Inflammatory macrophage (primary cell): ENCODE measurements at places on chromosomes 7 and 10.

DNA sequence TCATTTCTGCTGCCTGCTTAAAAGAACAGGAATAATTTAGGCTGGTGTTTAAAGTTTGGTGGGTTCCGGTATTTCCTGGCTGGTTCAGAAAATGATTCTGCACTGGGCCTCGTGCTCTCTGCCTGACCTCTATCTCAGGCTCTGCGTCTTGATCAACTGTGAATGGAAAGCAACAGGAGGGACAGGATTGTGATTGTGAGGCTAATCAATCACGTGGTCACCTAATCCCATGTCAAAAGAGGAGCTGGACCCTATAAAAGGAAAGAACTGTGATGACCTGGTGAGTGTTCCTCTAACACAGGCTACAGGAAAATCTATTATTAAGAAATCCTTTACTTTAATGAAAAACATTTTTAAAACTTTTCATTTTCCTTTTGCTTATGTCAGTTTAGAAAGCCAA lies at the start of gene DHX32:
TSS of gene DHX32 (minus strand) at position 101 of the 400 bp plus-strand sequence. CDS start 468 bp downstream, outside the sequence.
- DNase-seq, result no peak

- no peak for DNase-seq
Measured at GRCh38 chr7:69438584-69439412, 159.5 kb upstream of the AUTS2 start.

- no peak for DNase-seq
Measured at GRCh38 chr7:51357821-51358220, 41.2 kb upstream of the COBL start.

GRCh38 chr10:111543854-111544253 lies 467.0 kb downstream of the ADRA2A start:
- no peak for DNase-seq

DNA sequence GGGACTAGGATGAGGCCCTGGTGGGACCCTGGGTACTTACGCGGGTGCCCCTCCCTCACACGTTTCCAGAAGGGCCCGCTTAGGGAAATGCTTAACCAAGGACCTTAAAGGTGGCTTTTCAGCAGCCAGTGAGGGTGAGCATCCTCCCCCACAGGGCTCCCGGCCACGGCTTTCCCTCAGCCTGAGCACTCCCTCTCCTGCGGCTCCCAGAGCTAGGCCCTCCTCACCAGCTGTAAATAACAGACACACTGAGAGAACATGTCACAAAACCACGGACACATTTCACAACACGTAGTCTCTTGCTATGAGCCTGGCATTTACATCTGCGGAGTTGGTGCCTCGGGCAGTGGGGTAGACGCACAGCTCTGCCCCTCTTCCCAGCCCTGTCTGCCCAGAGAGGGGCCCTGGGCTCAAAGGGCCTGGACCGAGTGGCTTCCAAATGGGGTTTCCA lies 25.2 kb downstream of the GRID1 start:
- DNase-seq, result no peak

DNA sequence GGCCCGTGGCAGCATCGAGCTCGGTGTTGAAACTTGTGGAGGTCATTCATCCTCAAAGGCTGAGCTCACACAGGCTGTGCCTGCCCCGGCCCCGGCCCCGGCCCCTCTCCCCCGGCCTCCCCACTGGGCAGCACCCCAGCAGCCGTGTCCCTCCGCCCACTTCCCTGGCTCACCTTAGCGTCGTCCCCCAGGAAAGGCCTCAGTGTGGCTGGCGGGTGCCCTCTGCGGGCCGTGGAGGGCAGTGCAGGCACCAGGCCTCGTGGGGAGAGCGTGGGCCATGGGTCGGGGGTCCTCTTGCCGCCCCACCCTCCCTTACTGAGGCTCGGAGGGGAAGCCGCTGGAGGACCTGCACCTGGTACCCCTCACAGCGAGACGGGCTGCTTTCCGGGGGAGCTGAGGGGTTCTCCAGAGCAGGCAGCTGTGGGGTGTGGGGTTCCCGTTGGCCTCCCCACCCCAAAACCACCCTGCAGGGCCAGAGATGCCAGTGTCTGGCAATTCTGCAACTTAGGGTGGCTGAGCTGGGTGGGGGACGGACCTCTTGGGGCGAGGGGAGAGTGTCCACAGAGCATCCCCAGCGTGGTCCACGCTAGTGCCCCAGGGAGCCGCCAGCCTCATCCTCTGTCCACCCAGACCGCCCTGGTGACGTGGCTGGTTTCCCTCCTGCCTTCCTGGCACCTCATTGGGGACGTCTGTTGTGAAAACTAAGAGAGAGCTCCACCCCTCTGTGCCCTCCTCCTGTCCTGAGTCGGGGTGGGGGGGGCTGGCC lies 44.2 kb upstream of the DPYSL4 start:
- no peak for DNase-seq

- DNase-seq, result no peak
Measured at GRCh38 chr10:13880760-13881159, 294.0 kb downstream of the PRPF18 start.

DNA sequence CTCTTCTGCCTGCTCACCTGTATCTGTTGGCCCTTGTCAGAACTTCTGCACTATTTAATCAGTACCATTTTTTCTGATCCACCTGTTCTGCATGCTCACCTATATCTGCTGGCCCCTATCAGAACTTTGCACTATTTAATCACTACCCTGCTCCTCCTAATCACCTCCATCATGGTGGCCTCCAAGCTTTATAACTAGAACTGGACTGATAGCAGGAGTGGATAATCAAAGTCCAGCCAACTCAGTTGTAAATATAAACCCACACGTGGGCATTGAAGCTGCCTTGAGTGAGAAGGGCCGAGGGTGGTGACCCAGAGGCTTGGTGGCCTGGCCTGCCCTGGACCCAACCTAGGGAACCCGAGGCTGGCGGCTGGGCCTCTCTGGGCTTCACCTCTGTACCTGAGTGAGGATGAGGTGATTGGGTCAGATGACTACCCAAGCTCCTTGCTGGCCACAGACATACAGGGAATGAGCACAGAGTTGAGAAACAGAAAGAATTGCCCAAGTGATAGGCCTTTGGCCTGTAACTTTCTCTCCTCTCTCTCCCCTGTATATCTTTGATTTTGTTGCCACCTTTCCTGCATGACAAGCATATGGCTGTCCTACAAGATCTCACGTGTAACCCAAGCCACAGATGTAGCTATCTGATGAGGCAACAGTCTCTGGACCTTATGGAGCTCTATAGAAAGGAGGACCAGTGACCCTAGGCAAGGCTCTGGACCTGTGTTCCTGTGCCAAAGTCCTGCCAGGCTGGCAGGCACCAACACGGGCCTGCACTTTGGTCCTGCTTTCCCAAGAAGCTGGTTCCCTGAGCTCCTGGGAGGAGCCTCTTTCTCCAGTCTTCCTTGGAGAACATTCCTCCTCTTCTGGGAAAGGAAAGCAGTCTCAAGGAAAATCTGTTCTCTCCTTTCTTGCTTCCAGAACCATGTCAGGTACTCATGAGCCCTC lies 23.4 kb upstream of the FAM3C start:
- DNase-seq, result no peak

- no peak for DNase-seq
Measured at GRCh38 chr7:155169498-155170065, 99.5 kb downstream of the HTR5A start.

- DNase-seq, result no peak
Measured at GRCh38 chr10:122999347-122999746, 9.2 kb downstream of the IKZF5 start.

DNA sequence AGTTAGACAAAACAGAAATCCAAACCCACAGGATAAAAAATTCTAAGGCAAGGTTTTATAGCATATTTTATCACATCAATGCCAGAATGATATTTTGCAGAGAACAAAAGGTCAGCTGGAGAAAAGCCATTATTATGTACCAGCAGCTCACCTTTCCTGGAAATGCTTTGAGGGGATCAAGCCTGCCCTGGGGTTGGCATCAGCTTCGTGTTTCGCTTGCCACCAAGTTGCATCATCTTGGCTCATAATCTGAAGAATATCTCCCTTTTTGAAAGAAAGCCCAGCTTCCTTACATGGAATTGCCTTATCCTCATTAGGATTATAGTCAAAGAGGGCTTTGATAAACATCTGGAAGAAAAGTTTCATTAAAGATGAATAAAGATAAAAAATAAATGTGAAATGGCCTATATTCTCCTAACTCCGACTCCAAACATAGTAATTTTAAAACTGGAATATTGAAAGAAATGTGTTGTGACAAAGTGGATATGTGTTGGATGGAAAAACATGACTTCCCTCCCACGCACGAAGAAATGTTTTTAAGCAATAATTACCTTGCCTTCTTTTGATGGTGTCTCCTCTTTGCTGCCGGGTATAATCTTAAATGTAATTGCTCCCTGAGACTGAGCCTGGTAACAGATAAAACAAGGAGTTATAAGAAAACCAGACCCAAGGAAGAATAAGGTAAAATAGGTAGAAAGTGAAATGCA lies 121.3 kb upstream of the ODAD2 start:
- no peak for DNase-seq

GRCh38 chr7:43538404-43538771 lies 44.5 kb upstream of the STK17A start:
- no peak for DNase-seq

DNA sequence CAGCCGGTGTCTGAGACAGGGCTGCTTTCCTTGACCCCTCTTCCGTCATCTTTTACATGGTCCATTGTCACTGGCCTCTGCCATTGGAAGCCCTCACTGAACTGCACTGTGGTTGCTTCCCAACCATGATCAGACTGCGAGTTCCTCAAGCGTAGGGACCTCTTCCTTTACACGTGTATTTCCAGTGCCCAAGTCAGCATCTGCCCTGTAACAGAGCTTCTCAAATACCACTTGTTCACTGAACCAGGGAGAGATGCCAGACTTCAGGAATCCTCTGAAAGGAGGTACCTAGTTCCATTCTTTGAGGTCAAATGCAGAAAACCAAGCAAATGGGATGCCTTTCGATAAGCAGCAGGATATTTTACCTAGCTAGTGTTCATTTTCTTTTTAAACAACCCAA lies 145.1 kb downstream of the NRP1 start:
- no peak for DNase-seq

- DNase-seq, result no peak
Measured at GRCh38 chr7:99165816-99166215, 21.9 kb upstream of the SMURF1 start.

- no peak for DNase-seq
Measured at GRCh38 chr10:132168571-132169030, 18.1 kb upstream of the DPYSL4 start.

GRCh38 chr7:39027491-39027890 lies 49.8 kb downstream of the POU6F2 start:
- DNase-seq, result no peak

DNA sequence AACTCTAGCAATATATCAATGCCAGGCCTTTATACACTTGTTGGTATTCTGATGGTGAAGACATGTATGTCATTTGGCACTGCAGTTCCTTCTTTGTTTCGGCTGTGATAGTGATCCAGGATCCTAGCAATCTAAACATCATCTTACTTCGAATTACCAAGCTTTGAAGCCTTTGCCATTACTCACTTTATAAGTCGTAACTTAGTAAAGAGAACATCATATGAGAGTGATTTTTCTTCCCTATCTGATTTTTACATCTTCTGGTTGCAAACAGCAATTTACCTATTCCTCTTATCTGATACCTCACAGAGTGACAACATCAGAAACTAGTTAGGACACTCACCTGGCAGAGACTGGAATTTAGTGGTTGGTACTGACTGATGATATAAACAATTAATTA lies 7.6 kb upstream of the BPGM start:
- DNase-seq, result no peak

DNA sequence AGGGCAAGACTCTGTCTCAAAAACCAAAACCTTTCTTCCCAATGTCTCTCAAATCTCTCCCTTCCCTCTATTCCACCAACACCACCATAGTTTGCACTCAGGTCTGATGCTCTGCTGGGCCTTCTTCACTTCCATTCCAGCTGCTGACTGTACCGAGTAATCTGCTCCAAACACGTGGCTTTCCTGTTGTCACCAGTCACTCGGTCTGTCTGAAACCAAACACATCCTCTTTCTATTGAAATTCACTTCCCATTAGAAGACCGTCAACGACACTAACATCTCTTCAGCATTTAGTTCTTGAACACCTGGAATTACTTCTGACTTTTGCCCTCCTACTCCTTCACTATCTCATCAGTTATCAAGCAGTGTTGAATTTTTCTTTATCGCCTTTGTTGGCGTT lies 4.7 kb upstream of the NRF1 start:
- peak; percentile 83 for DNase-seq

GRCh38 chr7:46568420-46569132 lies 647.5 kb upstream of the IGFBP3 start:
- DNase-seq, result no peak

GRCh38 chr7:49497471-49497870 lies 276.0 kb upstream of the VWC2 start:
- DNase-seq, result no peak

- DNase-seq, result no peak
Measured at GRCh38 chr10:85147346-85148250, 819.2 kb downstream of the CCSER2 start.

GRCh38 chr7:22083704-22084240 lies 138.1 kb upstream of the CDCA7L start:
- no peak for DNase-seq

DNA sequence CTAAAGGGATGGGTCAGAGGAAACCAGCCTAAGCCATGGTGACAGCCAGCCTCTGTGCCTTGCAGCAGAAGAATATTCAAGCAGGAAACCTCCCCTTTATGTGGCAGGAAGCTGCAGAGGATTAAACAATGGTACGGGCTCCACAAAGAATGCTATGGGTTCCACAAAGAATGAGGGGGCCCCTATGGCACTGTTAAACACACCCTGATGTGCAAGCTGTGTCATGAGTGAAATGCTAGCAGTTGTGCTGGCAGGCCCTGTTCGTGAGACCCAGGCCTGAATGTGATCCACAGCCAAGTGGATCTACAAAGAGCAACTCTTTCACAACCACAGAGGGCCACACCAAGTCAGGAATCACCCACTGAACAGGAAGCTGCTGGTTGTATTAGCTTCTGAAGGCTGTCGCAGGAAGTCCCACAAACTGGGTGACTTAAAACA lies 68.9 kb downstream of the MYOF start:
- peak; percentile 67 for DNase-seq
